ENCODE measurements at places on chromosomes 6 and 20.
A peak's percentile ranks its signal among the peaks of the same experiment; 100 is the strongest.

DNA sequence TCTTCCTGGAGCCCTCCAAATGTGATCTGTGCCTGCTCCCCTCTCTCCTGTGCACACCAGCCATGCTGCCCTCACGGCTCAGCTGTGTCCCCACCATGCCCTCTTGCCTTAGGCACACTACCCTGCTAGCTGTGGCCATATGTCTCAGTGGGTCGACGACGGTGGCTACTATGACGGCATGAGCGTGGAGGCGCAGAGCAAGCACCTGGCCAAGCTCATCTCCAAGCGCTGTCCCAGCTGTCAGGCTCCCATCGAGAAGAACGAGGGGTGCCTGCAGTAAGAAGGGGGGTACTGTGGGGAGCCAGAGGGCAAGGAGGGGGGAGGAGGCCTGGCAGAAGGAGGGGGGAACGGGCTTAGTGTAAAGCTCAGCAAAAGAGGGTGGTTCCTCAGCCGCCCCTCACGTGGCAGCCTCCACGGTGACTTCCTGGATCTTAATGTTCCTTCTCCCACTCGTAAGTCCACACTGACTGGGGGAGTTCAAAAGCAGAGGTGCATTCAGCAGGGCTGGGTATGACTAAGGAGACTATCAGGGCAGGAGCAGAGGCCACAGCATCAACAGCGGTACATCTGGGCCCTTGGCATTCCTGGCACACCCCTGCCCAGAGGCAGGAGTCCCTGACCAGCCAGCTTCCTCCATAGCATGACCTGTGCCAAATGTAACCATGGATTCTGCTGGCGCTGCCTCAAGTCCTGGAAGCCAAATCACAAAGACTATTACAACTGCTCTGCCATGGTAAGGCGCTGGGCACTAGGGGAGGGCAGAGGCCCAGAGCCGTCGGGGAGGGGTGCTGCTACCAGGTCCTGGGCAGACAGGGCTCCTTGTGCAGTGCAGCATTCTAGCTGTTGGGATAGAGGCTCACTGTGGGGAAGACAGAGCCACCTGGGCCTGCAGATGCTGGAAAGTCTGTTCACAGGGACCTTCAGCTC lies 8.0 kb downstream of the DNPH1 start:
- no peak for DNase-seq

DNA sequence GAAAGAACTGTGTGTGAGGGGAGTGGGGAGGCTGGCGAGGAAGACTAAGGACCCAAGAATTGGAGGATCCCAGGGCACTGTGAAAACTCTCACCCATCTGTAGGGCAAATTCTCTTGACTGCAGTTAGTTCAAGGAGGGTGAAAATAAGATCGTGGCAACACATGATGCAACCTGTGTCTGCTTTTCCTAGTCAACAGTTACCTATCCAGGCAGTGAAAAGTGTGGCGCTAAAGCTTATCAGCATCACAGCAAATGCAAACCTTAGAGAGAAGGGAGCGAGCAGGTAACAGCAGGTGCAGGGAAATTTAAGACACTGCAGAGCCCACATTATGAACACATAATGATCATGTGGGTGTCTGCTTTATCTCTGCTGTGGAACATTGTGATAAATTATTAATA lies 97.7 kb upstream of the SGK1 start:
- DNase-seq, result no peak

GRCh38 chr6:27049863-27050781 lies 197.4 kb upstream of the PRSS16 start:
- no peak for DNase-seq

DNA sequence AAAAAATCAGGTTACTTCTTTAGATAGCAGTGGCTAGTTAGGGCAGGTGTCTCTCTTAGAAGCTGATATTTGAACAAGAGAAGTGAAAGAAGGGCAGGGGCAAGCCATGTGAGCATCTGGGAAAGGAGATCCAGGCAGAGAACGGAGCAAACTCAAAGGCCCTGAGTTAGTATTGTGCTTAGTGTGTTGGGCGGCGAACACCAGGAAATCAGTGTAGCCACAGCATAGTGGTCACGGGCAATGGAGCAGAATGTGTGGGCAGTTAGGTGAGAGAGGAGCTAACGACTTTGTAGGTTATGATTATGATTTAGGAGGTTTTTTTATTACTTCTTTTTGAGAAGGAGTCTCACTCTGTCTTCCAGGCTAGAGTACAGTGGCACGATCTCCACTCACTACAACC lies 229.3 kb downstream of the TMEM242 start:
- DNase-seq, result no peak

DNA sequence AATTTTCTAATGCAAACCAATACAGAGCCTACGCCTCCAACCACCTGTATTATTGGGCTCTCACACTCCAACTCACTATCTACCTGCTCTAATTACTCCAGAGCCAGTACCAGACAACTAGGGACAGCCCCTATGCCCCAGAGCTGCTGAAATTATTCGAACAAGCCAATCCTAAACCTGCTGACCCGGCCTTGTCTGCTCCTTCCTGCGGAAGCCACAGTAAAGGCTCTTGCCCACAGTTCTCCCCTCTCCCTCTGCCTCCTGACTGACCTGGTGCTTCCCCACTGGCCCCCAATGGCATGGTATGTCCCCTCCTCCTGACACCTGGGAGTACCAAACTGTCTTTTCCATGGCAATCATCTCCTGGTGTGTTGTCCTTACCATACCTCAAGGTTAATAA lies 4.1 kb upstream of the TOX2 start:
- no peak for DNase-seq

DNA sequence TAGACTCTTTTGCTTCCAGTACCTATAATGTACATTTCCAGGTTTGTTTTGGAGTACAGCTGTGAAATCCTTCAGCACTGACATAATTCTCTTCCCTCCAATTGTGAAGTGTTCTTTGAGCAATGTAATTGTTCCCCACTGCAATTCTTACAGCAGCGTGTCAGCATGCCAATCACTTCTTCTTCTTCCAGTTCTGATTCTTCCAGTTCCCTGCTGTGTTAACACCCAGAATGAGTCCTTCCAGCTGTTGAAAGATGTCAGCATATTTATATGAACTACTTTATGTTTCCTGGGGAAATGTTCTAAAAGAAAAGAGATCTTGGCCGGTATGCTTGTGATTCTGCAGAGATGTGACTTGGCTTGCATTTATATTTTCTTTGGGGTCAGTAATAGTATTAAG lies 213.9 kb downstream of the UNC5CL start:
- no peak for DNase-seq

GRCh38 chr6:142821860-142822259 lies 123.1 kb downstream of the HIVEP2 start:
- peak; percentile 86 for DNase-seq

DNA sequence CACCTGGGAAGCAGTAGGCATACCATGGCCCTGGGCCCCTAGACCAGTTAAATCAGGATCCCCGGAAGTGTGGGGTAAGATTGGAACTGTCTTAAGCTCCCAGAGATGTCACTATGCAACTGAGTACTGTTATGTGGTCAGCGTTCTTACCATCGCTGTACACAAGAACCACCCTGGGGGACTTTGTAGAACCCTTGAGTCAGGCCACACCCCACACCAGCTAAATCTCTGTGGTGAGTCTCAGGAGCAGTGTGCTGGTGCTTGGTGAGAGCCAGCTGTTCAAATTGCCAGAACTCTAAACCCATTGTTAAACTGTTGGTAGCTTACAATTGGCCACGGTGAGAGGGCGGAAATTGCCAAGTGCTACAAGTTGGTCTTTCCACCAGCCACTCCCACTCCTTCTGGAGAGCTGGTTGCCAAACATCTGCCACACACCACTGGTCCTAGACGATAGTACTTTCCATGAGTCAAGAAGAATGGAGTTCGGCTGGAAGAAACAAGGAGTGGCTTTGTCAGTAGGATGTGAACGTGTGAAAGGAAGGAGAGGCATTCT lies 80.5 kb upstream of the SYNDIG1 start:
- DNase-seq, result no peak

- DNase-seq, result no peak
Measured at GRCh38 chr6:127176146-127176545, 57.7 kb downstream of the RSPO3 start.

DNA sequence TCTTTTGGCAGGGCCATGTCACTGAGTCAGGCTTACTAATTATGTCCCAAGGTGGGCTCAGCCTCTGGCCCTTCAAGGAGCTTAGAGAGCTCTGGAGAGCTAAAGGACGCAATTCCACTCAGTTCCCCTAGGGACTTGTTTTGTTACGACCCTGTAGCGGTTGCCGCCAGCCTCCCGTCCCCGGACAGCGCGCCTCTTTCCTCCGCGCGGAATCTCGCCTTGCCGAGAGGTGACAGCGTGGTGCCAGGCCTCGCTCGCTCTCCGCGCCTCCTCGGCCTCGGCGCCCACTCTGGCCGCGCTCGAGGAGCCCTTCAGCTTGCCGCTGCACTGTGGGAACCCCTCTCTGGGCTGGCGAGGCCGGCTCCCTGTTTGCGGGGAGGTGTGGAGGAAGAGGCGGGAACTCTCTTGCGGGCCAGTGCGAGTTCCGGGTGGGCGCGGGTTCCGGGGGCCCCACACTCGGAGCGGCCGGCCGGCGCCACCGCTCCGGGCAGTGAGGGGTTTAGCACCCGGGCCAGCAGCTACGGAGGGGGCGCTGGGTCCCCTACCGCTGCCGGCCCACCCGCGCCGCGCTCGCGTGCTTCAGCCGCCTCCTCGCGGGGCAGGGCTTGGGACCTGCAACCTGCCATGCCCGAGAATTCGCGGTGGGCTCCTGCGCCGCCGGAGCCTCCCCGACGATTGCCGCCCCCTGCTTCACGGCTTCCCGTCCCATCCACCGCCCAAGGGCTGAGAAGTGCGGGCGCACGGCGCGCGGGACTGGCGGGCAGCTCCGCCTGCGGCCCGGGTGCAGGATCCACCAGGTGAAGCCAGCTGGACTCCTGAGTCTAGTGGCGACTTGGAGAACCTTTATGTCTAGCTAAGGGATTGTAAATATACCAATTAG lies 9.9 kb upstream of the ZNF311 start:
- DNase-seq, result no peak

DNA sequence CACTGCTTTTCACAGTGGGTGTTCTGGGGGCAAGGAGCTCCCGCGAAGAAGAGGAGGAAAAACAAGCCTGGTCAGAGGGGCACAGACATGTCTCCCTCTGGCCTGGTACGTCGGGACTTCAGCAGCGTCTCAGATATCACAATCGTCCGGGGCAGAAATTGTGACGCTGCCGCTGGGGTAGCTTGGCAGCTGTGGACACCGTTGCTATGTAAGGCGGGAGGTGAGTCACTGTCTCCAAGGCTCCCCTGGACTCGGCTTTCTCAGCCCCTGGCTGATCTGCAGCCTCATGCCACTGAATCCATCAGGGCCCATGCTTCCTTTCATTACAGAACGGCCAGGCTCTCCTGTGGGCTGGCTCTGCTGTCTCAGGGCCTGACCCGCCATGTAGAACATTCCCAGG lies 98.7 kb downstream of the SULF2 start:
- DNase-seq, result no peak

- DNase-seq, result no peak
Measured at GRCh38 chr6:159305804-159306537, 136.8 kb downstream of the FNDC1 start.

DNA sequence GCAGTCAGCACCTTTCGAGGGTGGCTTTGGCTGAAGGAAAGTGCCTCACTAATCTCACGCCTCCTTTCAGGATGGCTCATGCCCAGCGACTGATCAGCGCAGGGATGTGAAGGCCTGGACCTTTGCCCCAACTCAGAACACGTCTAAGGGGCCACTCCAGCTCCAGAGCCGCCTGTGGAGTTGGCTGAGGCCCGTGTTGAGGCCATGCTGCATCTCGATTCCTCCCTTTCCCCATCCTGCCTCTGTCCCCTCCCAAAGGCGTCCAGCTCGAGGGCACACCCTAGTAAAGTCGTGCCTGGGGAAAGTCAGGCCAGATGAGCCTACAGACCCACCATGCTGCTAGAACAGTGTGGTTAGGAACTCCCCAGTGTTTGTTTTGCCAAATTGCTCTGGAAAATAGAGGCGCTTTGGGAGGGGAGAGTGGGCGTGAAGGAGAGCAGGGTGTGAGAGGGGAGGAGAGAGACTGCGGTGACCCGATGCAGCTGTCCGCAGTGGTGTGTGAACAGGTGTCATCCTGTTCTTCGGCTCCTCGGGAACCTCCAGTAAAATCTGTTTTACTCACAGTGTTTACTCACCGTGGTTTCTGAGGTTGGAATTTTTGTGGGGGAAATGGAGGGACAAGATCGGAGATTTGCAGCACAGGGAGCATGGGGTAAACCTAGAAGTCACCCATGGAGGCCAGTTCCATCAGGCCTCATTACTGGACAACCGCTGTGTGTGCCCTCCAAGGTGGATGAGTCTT lies 85.0 kb upstream of the PMEPA1 start:
- no peak for DNase-seq

DNA sequence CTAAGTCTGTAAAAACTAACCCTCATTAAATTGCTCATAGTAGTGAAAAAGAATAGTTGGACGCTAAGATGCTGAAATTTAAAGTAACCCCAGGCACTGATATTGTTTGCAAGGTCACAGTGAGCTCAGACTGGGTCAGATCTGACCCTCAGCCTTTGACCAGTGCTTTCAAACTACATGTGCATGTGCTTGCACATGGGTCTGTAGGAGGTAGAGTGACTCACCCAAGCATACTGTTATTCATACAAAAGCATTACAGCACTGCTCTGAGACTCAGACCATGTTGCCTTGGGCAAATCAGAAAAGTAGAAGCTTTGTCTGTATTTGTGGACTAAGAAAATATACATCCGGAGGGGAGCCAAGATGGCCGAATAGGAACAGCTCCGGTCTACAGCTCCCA lies 326.4 kb upstream of the MARCKS start:
- DNase-seq, result no peak

GRCh38 chr6:79630883-79631692 lies at the start of gene SH3BGRL2:
TSS of gene SH3BGRL2 (plus strand) at chr6:79631329. CDS start at chr6:79631462, 133 bp downstream.
- DNase-seq, result peak; percentile 34

DNA sequence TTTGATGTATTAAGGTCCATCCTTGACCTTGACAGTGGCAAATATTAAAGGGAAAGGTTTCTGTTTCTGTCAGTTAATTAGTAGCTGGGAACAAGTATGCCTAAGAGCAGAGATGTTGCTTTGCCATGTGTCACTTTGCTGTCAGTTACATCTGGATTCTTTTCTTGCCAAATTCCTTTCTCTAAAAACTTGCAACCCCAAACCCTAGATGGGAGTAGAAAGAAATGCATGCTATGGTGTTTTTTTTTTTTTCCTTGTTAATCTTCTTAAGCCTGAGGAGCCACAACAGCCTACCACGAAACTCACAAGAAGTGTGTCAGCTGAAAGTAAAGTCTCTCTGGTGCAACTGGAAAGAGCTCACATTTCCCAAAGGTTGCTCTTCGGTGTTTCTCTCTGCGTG lies 18.0 kb upstream of the CLDN20 start:
- no peak for DNase-seq

DNA sequence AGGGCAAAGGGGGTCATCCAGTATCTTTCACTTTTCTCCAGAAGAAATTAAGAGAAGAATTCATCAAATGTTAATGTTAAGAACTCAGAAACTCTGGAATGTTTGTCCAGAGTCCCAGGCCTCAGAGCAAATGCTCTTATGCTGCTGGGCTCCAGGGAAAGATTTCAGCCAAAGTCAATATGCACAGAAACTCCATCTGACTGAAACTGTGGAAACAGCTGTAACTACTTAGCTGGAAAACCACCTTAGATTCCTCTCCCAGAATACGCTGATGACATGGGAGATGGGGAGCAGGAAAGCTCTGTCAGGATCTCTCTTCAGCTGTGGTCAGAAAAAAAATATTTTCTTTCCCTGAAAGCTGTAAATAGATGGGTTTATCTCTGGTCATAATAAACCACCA lies 559.6 kb downstream of the RFPL4B start:
- DNase-seq, result no peak

- DNase-seq, result no peak
Measured at GRCh38 chr6:19322691-19323485, 514.3 kb upstream of the ID4 start.
